ENCODE measurements at places on chromosomes 5 and 9.
A peak's percentile ranks its signal among the peaks of the same experiment; 100 is the strongest.

GRCh38 chr9:14838701-14839100 is 71.5 kb downstream of the FREM1 start:
- no peaks in the 10 kb centered on the region for H3K36me3 ChIP-seq
- no peak overlapping the region for H3K27ac ChIP-seq
- H3K27me3 ChIP-seq: peaks cover 18% of the 10 kb centered on the region
- no peak for ATAC-seq

DNA sequence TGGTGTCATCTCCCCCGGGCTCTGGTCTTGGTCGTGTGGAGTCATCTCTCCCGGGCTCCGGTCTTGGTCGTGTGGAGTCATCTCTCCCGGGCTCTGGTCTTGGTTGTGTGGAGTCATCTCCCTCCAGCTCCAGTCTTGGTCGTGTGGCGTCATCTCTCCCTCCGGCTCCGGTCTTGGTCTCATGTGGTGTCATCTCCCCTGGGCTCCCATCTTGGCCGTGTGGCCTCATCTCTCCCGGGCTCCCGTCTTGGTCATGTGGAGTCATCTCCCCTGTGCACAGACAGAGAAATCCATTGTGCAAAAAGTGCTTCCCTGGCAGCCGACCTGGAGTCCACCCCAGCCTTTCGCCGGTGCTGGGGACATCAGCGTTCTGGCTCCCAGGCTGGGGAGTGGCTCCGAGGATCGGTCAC is 91.1 kb upstream of the CACNA1B start:
- H3K36me3 ChIP-seq: peaks cover 39% of the 10 kb centered on the region
- H3K27ac ChIP-seq: no peak overlapping the region
- no peak for ATAC-seq
- H3K4me1 ChIP-seq: peaks cover 13% of the 10 kb centered on the region
- H3K27me3 ChIP-seq: no peaks in the 10 kb centered on the region
- no peak overlapping the region for H3K4me3 ChIP-seq

DNA sequence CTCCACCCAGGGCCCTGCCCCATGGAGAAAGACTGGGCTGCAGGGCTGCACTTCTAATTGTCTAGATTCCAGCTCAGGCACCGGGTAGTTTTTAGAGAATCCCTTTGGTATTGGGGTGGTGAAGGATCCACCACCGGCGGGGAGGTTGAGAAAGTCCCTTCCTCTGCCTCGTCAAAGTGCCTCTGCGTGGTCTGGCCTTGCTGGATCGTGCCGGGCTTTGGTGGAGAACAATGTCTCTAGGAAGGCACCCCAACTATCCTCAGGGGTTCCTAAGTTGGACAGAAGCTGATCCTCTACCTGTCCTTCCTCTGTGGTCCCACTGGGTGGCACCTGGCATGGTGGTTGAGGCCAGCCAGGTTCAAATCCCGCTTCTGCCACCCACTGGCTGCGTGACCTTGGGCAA is 7.3 kb upstream of the AMBP start:
- H3K27ac ChIP-seq: no peak overlapping the region
- H3K27me3 ChIP-seq: peaks cover 2% of the 10 kb centered on the region
- no peak for ATAC-seq
- H3K36me3 ChIP-seq: no peaks in the 10 kb centered on the region
- H3K4me3 ChIP-seq: no peak overlapping the region

- peak; percentile 18 for ATAC-seq
- no peak overlapping the region for H3K4me3 ChIP-seq
- no peaks in the 10 kb centered on the region for H3K36me3 ChIP-seq
- H3K4me1 ChIP-seq: peaks cover 6% of the 10 kb centered on the region
- no peaks in the 10 kb centered on the region for H3K27me3 ChIP-seq
- H3K27ac ChIP-seq: no peak overlapping the region
Measured at GRCh38 chr9:111897601-111898137, 1.1 kb downstream of the UGCG start.

- H3K4me1 ChIP-seq: peaks cover 4% of the 10 kb centered on the region
- no peaks in the 10 kb centered on the region for H3K36me3 ChIP-seq
- no peaks in the 10 kb centered on the region for H3K27me3 ChIP-seq
- no peak overlapping the region for H3K4me3 ChIP-seq
- H3K27ac ChIP-seq: no peak overlapping the region
- no peak for ATAC-seq
Measured at GRCh38 chr9:134656334-134657006, 14.9 kb downstream of the COL5A1 start.

DNA sequence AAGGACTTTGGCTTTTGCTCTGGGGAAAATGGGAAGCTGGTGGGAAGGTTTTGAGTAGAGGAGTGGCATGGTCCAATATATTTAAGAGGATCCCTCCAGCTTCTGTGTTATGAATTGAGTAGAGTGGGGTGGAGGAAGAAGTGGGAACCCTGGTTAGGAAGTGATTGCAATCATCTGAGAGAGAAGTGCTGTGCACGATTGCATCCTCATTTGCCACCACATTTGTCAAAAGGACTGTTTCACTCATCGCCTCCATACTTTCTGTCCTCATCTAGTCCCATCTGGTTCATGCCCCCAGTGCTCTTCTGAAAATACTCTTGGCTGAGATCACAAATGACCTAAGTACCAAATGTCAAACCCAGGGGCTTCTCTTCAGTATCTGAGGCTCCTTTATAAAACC is 192.1 kb downstream of the RAB3C start:
- no peaks in the 10 kb centered on the region for H3K36me3 ChIP-seq
- peaks cover 15% of the 10 kb centered on the region for H3K4me1 ChIP-seq
- peaks cover 8% of the 10 kb centered on the region for H3K27me3 ChIP-seq
- ATAC-seq: no peak
- H3K4me3 ChIP-seq: no peak overlapping the region

- no peak overlapping the region for H3K27ac ChIP-seq
- H3K27me3 ChIP-seq: peaks cover 39% of the 10 kb centered on the region
- peaks cover 3% of the 10 kb centered on the region for H3K4me1 ChIP-seq
Measured at GRCh38 chr9:90975781-90976538, 174.3 kb downstream of the SYK start.
